NCI-H1048 (cell line): ENCODE measurements at places on chromosomes 16 and 17.

DNA sequence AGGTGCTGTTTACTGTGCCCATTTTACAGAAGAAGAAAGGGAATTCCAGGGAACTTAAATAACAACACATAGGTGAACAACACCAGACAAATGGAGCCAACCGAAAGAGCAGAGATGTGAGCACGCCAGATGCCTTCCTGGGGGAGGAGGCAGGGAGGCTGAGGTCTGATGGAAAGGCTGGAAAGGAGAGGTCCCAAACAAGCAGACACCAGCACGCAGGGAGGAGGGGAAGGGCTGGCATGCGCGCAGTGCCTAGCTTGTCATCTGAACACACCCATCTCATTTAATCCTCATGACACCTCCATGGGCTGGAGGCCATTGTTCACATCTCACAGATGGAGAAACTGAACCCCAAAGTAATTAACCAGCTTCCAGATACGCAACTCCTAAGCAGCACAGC is 20.9 kb upstream of the CACNG5 start:
- no peak for DNase-seq

DNA sequence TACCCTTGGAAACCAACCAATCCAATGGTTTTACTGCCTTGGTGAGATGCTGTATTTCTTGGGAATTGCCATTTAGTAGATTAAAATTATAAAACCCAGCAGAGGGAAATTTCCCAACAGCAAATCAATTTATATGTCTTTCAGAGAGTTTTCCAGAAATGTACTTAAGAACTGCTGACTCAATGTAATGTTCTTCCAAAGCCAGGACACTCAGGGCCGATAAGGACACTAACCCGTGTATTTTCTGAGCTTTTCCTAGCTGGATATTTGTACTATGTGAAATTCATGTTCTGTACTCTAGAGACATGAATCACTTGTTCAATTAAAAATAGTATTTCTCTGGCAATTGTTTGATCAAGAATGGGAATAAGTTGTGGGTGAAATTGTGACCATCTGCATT is 121.4 kb downstream of the KCNJ2 start:
- DNase-seq = no peak

GRCh38 chr17:3542410-3543088 is 15.1 kb downstream of the TRPV3 start:
- no peak for DNase-seq

- no peak for DNase-seq
These were observed 157.7 kb downstream of the MSI2 start for GRCh38 chr17:57413848-57414651.

GRCh38 chr17:46071796-46072195 is 72.7 kb downstream of the STH start:
- no peak for DNase-seq

DNA sequence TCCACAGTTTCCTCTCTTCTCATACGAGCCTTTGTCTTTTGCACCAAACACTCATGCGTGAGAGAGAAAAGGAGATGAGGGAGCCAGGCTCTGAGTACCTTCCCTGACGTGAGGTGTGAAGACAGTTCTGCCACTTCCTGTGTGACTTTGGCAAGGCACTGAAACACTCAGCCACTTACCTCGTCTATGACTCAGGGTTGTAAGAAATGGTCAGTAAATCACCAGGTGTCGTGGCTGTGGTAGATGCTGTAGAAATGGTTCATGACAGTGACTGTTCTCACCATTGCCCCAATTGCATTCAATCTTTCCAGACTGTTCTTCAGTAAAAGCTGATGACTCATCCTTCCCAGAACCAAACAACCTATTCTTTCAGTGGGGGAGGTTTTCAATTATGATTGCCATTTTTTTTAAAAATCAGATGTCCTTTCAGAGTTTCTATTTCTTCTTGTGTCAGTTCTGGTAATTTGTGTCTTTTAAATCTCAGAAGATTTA is 49.2 kb upstream of the CBFA2T3 start:
- DNase-seq = no peak

DNA sequence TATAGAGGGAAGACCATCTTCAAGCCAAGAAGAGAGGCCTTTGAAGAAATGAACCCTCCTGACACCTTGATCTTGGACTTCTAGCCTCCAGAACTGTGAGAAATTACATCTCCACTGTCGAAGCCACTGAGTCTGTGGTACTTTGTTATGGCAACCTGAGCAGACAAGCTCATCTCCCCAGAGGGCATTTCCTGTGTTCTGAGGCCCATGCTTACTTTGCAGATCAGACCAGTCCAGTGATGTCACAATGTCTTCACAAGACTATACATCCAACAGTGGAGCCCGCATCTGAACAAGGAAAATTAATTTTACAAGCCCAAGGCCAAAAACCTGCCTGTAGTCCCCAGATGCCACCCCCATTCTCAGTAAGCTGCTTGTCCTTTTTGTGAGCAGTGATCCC is 14.8 kb upstream of the C17orf113 start:
- DNase-seq = no peak

DNA sequence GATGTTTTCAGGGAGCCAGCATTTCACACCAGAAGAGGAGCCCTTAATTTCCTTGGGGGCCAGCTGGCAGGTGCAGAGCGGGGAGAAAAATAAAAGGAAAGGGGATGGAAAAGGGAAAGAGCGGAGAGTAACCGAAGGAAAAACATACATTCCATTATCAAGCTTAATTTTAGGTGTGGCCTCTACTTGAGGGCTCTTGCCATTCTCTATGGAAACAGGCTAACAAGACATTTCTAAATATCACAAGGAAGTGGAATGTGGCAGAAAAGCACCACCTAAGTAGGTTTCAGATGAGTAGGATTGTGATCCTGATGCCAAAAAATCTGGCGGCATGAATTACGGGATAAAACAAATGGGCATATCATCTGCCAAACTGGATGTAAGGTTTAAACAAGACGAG is 970 bp upstream of the DYNC1LI2 start:
- DNase-seq = no peak

GRCh38 chr17:77734371-77735080 is 224.0 kb upstream of the TNRC6C start:
- no peak for DNase-seq

- DNase-seq = no peak
These were observed 17.6 kb downstream of the GTF3C1 start for GRCh38 chr16:27531826-27532800.

DNA sequence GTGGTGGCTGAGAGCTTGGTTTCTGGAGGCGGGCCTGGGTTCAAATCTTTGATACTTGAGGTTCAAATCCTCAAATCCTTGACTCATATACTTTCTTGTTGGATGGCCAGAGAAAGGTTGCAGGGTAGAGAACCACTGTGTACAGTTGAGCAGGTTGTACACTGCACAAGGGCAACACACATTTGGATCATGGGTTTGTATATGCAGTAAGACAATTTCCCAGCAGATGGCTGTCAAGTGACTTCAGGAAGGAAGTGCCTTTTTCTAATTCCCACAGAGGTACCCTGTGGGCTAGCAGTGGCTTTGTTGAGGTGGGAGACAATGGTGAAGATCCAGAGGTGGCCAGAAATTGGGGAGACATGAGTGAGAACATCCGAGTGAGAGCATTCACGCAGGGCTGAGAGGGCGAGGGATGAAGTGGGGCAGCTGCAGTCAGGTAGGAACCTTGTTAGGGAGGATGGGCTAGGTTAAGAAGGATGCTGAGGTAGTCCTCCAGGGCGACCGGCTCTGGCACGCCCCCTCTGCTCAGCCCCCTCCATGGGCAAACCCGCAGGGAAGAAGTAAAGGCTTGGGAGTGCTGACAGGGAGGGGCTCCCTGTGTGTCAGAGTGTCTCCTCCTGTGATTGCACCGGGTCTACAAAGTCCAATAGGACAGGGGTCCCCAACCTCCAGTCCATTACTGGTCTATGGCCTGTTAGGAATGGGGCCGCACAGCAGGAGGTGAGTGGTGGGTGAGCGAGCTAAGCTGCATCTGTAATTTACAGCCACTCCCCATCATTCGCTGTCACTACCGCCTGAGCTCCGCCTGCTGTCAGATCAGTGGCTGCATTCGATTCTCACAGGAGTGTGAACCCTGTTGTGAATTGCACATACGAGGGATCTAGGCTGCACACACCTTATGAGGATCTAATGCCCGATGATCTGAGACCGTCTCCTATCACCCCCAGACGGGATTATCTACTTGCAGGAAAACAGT is 2.7 kb downstream of the C16orf89 start:
- no peak for DNase-seq

- no peak for DNase-seq
These were observed 856 bp downstream of the DNAJA2 start for GRCh38 chr16:46972429-46973206.
